D341Med (cell line): ENCODE measurements at places on chromosomes 5 and 9.

- DNase-seq: no peak
Measured at GRCh38 chr9:38254151-38254550, 138.4 kb upstream of the ALDH1B1 start.

- DNase-seq: no peak
Measured at GRCh38 chr5:179866241-179867078, 7.8 kb upstream of the MRNIP start.

- DNase-seq: no peak
Measured at GRCh38 chr5:51156838-51157237, 226.4 kb upstream of the ISL1 start.

DNA sequence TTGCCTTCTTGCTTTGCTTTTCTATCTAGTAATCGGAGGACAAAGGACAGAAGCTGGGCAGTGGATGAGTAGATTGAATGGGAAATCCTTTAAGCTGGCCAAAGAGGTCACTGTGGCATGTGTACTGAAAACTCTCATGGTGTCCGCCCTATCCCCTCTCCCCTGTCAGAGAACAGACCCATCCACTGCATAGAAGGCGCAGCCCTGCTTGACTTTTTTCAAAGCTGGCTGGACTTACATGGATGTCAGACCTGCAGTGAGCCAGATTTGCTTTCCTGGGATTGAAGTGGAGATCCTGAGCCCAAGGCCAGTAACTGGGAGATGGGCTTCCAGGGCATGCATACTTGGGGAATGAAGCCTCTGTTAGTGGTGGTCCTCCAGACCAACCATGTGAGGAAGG lies 329.5 kb downstream of the TRPM3 start:
- DNase-seq: no peak

- no peak for DNase-seq
Measured at GRCh38 chr9:88923653-88924288, 67.5 kb upstream of the S1PR3 start.

DNA sequence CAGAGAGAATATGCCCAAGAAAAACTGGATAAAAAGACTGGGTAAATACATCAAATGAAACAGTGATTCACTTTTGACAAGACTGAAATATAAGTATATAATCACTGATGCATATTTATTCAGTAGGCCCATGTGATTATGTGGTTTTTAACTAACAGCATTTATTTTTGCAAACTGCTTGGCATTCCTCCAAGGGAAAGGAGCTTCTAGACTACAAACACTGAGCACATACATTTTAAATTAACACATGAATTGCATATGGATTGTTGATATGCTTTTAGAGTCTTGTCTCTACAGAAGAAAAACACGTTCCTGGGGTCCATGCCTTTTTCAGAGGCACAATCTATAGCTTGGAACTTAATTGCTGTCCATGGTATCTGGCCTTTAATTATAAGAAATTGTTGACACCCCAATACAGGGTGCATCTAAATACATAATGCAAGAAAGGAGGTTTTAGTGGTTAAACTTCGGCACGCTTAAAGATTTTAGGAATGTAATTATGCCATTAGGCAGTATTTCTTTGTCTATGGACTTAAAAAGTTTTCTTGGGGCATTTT lies 6.9 kb upstream of the MEIKIN start:
- no peak for DNase-seq

DNA sequence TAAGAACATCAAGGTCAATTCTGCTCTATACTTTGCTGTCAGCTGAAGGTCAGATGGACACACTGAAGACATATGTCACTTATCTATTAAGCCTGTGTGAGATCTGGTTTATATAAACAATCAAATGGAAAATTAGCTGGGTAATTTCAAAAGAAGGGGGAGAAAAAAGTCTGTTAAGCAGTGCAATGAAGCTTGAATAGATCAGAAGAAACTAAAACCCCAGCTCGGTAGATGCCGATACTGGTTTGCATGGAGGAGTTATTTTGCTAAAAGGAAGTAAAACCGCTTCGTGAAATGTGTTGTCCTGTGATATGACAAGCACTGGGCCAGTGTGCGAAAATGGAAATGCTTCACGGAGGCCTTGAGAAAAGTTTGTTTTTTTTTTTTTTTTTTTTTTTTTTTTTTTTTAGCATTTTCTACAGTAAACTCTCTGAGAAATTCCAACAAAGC lies 148.8 kb downstream of the MEF2C start:
- DNase-seq: no peak

DNA sequence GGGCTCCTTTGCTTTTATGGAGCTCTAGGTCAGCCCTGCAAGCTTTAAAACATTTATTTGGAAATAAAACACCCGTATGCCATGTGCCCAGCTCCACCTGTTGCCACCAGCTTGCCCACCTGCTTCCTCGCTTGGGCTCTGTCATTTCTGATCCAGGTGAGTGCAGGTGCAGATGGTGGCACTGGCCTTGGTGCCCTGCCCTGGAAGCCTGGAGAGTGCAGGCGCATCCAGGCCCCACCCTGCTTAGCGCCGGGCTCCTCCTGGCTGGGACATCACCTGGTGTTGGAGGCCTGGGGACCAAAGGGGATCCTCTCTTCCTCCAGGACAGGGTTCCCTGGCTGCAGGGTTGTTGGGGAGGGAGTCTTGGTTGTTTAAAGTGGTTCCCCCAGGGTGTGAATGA lies 35.8 kb downstream of the WNK2 start:
- DNase-seq: no peak
